Smooth muscle cell of the brain vasculature (primary cell): ENCODE measurements at places on chromosomes 12 and 14.

DNA sequence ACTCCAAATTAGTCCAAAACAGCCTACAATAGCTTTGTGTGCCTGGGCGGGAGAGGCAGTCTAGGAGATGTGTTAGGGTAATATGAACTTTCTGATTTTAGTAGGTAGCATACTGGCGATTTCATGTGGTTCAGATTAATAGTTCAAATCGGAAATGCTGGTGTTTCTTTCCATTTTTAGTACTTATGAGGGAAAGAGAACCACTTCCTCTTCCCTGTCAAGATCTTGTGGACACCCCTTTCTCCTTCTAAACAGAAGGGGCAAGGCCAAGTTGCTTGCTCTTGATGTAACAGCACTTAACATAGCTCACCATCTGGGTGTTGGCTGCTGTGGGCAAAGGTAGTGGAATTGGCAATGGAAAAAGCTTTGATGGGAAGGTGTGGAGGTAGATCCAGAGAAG lies 32.2 kb upstream of the IGF1 start:
- no peak for DNase-seq

DNA sequence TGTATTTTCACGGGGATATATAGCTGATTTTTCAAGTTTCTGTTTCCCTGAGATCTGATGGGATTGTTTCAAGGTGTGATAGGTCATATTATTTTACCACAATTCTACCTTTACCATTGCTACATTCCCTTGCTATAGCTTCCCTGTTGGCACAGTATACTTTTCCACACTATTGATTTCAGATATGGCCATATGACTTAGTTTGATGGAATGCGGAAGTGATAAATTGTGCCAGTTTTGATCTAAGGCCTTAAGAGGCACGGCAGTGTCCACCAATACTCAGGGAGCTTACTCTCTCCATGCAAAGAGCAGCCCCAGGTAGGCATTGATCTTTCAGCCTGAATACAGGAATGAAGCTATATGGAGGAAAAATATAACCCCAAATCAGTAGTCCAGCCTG lies 315.7 kb downstream of the SLC16A7 start:
- no peak for DNase-seq

DNA sequence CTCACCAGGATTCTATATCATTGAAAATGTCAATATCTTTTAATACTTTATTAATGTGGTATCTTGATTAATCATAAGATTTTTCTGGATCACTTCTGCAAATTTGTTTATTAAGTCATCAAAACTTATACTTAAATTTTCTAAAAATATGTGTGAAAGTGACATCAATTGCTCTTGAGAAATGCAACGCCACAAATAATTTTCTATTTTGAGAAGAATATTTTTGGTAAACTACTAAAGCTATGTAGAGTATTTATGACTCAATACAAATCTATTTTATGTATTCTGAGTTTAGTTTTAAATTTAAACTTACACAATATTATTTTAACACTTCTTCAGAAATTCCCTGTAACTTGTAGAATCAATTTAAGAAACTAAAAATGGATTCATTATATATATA lies 263.3 kb downstream of the RASSF9 start:
- no peak for DNase-seq

DNA sequence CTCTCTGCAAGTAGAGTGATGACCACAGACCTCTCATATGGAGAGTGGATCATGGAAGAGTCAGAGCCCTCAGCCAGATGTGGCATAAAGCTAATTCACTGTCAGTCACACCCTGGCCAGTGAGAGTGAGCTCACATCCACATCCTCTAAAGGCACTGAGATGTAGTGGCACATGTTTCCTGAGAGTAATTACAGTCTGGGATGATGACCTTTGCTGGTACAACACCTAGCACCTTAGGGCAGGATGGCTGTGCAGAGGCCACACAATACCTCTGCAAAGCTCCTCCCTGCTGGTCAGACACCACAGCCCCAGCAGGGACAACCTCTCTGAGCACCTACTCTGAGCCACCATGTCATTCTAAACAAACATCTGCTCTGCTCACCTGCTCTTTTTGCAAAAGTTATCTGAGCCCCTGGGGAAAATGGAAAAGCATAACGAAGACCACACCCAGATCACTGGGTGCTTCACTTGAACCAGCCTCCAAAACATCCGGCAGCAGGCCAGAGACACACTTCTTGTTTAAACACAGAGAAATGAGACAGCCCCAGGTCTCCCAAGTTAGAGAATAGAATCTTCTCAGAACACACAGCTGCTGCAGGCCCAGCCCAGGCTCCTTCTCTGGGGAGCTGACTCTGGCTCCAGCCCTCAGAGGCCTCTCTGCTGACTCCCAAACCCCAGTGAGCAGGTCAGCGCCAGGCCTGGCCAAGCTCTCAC lies 30.3 kb downstream of the PITPNM2 start:
- no peak for DNase-seq
